ENCODE measurements at places on chromosomes 12 and 14.

- no peak for DNase-seq
Observed at GRCh38 chr12:52074971-52075724, 4.4 kb upstream of the SMIM41 start.

DNA sequence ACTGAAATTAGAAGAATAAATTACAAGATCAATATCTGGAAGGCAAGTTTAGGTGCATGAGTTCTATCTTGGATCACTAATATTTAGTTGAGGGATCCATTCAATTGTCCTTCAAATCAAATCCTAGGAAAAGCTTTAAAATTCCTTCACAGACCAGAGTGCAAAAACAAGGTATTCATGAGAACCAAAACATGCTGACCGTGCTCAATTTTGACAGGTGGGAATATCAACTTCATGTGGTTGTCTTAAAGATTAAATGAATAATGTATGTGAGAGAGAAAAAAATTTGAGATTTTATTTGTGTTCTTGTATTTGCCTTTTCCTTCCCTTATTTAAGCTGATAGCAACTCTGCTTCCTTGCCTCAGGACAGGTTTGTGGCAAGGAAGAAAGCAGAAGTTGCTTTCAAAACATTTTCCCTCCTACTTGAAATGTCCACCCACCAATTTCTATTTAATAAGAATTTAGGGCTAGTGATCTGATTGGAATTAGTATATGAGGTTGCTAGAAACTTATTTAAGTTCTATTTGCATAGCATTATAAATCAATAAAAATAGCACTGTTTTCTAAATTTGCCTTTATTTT, 4.9 kb upstream of the PPP1R12A start:
- no peak for DNase-seq

DNA sequence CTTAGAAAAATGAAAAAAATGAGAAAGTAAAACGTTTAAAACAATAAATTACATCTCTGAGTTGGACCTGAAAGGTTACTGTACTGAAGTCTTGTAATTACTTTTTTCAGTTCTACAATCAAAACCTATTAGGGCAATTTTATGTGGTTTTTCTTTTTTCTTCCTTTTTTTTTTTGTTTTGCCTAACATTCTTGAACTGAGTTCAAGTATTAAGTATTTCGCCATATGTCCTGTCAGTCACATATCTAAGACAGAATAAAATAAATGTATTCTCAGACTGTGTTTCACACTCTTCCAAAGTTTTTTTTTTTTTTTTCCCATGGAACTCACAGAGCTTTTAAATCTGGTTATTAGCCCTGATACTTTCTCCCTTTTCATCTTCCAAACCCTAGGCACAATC, 172.0 kb downstream of the BCAT1 start:
- no peak for DNase-seq

DNA sequence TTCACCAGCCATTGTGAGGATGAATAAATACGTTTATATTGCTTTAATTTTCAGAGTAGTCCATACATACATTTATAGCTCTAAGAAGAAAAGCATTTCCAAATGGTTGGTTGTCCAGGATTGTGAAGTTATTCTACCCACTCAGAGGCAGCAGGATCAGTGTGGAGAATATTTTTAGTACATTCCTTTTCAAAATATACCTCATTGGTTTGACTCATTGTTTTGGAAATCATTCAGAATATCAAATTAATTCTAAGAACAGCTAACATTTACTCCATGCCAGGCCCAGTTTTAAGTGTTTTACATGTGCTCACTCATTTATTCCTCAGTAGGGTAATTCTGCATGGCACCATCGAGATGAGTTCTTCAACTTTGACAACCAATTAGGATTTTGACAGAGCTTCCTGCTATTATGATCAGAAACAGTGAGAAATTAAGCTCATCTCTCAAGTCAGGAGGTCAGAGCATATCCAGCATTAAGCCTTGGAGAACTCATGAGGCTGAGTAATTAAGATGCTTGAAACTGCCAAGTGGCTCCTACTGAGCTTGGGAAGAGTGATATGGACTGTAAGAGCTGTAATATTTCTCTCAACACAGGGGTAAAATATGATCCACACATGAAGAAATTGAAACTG, 153.3 kb upstream of the CLEC14A start:
- DNase-seq: no peak

GRCh38 chr12:94704452-94705306, 54.3 kb upstream of the TMCC3 start:
- no peak for DNase-seq

All from GM13977 (cell line).